ENCODE measurements at places on chromosomes 6 and 20.

- DNase-seq, result no peak
Observed at GRCh38 chr6:33777398-33778388, 11.2 kb downstream of the LEMD2 start.

DNA sequence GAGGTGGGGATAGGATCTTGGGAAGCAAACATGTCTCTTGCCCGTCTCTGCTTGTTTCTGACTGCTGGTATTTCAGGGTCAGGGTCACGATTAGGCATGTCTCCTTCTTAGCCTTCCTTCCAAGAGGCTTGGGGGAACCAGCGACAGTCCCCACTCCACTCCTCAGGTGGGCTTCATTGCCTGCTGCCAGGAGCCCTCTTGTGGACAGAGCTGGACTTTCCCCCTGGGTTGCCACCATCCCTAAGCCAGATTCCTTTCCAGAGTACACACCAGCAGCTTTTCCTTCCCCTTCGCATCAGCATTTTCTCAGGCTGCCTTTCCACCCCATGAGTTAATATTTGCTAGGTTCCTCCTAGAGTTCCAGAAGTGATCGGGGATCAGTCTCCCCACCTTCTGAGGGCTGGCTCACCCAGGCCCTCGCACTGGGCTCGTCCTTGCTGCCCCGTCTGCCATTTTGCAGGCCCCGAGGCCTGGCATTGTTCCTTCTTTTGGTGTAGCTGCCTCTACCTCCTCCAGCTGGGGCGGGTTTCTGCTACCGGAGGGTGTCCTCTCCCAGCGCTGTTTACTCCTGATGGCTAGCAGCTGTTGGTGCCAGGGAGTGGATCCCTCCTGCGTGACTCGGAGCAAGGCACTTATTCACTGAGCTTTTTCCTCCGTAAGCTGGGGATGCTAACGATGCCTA lies 8.8 kb upstream of the C20orf144 start:
- peak; percentile 75 for DNase-seq

DNA sequence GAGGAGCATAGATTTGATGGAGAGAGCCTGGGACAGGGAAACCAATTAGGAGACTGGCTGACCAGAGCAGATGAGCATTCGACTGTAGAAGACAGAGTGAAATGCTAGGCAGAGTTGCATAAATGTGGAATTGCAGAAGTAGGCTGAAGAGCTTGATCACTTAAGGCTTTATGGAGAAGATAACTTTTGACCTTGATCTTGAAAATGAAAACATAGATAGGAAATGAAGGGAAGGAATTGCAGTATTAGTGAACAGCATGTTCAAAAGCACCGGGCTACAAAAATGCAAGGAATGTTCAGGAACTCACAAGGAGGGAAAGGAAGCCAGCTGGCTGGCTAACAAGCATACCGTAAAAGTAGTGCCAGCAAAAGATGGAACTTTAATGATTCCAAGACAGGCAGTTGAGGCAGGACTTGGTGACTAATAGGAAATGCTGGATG lies 20.5 kb upstream of the LTV1 start:
- no peak for DNase-seq

GRCh38 chr6:2852921-2853322 lies 11.3 kb upstream of the SERPINB1 start:
- no peak for DNase-seq

All from HepG2 (cell line).